ENCODE measurements at places on chromosomes 5 and 9.

- no peak for DNase-seq
These were observed 96.6 kb downstream of the FNBP1 start for GRCh38 chr9:129946246-129946995.

DNA sequence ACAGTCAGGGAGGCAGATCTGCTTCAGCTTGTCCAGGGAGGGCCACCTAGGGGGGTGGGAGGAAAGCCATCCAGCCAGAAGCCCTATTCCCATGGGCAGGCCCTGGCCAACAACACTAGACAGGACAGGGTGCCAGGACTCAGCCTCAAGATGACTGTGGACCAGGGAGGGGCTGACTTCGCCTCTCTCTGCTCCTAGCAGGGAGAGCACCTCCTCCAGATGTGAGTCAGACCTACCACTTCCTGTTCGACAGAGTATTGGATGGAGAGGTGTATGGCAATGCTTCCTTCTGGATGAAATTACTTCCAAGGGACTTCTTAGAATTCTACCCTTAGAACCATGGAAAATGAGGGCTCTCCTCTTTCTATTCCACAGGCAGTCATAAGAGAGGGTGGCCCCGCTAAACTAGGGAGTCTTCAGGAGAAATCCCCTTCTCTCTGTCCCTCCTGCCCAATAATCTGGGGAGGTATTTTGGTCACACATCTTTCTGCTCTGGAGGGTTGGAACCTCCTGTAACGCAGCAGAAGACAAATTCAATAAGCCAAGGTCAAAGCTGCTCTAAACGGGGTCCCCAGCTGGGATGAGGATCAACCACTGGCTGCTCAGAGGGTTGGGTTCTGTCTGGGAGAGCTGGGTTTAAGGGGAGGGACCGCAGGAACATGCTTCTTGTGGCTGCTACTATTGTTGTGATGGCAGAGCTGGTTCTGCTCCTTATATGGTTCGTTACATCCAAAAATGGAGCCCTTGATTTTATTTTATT is 23.2 kb upstream of the RCL1 start:
- no peak for DNase-seq

- no peak for DNase-seq
These were observed 208.8 kb downstream of the DAB2IP start for GRCh38 chr9:121860213-121860612.

GRCh38 chr5:175548626-175549311 is 70.4 kb downstream of the SFXN1 start:
- no peak for DNase-seq

DNA sequence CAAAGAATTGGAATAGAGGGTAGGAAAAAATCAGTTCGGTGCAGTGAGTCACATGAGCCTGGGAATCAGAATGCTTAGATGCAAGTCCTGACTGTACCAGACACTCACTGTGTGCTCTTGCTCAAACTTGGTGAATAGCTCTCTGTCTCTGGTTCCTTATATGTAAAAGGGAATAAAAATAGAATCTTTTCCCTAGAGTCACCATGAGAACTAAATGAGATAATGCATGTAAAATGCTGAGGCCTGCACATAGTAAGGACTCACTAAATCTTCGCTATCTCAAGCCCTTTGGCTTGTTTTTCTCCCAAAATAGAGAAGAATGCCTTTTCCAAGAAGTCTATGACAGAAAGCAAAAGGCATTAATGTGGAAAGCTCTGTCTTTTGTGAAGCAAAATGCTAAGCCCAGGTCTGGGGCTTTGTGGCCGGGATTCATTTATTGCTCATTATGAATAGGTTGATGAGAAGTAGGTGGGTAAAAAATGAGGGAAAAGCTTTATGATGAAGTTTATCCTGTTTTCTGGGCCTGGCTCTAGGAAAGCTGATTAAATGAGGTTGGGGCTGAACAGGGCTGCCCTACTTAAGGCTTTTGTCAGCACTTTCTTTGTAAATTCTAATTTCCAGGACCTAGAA is 483.3 kb downstream of the DMAC1 start:
- no peak for DNase-seq

DNA sequence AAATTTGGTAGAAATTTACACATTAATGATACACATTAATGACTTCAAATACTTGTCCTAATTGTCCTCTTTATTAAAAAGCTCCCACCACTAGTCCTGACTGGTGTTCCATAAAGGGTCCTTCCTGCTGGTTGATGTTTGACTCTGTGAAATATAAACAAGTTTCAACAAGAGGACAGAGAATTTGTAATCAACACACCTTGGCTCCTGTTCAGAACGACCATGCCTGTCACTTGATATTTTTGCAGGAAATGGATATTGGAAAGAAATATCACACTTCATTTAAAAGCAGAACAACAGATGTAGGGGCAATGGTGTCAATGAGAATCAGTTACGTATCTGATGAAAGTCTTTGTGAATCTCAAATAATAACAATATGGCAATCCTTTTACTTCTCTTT is 211.7 kb downstream of the ENC1 start:
- no peak for DNase-seq

DNA sequence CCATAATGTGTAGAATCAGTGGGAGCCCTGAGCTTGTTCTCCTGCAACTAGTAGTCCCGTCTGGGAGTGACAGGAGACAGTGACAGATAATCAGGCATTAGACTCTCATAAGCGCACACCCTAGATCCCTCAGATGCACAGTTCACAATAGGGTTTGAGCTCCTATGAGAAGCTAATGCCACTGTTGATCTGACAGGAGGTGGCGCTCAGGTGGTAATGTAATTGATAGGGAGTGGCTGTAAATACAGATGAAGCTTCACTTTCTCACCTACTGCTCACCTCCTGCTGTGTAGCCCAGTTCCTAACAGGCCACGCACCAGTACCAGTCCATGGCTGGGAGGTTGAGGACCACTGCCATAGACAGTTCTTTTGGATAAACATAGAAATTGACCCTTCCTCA is 188.7 kb downstream of the ROR2 start:
- DNase-seq = no peak

- no peak for DNase-seq
These were observed 272.4 kb downstream of the SLF1 start for GRCh38 chr5:94890907-94891306.

Measured in CD4-positive, alpha-beta memory T cell (primary cell).